H9 (cell line): ENCODE measurements at places on chromosomes 16 and 17. TPM values are rescaled to one million over a fixed set of nuclear protein-coding genes. Genes with fewer than 3 reads are reported as not detected.

Gene SDK2
- total RNA-seq, result 7.9 and 9.1 TPM in 2 replicates

Gene CES5A
- total RNA-seq, result not detected in 2 replicates

GRCh38 chr16:83541231-83541630, 266.5 kb upstream of the HSBP1 start:
- no peak overlapping the region for H3K27ac ChIP-seq
- H3K36me3 ChIP-seq, result no peaks in the 10 kb centered on the region
- no peaks in the 10 kb centered on the region for H3K27me3 ChIP-seq
- no peak overlapping the region for H3K4me3 ChIP-seq
- no peaks in the 10 kb centered on the region for H3K4me1 ChIP-seq

DNA sequence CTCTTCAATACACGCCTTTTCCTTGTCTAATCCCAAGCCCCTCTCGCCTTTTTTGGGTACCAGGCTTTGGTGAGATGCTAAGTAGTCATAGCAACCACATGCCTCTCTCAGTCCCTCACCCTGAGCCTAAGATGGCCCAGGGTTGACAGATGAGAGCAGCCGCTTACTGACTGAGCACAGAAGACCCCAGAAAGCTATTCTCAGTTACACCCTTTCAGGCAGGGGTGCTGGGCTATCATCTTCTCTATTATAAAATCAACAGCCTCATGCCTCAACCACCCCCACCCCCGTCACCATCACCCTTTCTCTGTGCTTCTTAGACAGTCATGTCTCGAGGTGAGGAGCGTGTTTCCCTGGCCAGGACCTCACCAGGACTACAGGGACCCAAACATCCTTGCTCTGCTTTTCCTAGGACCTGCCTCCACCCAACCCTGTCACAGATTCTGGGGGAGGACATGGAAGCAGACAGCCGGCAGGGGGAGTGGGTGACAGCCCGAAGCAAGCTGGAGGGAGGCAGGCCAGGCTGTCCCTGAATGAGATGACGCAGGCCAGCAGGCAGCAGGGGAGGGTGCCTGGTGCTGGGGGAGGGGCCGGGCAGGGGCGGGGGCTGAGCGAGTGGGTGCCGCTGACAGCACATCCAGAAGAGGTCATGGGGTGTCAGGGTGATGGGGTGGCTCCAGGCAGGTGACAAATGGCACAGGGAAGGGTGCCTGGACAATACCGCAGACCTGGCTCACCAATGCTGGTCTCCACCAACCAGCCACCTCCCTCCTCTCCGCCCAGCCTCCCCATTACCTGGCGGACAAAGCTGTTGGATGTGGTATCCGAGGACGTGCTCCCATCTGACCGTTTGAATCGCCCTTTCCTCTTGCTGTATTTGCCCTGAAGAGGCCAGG, 3.1 kb downstream of the CACNB1 start:
- peaks cover 13% of the 10 kb centered on the region; the same call in 2 of the 3 replicates for H3K36me3 ChIP-seq
- H3K27me3 ChIP-seq, result peaks cover 4% of the 10 kb centered on the region; the same call in 1 of the 2 replicates
- peak overlapping the region; percentile 26 for H3K4me3 ChIP-seq
- no peak overlapping the region for H3K27ac ChIP-seq
- DNase-seq, result peak; percentile 93

GRCh38 chr16:1775846-1776671, 3.1 kb upstream of the MRPS34 start:
- H3K36me3 ChIP-seq, result peaks cover 13% of the 10 kb centered on the region
- H3K4me1 ChIP-seq, result no peaks in the 10 kb centered on the region
- no peaks in the 10 kb centered on the region for H3K27me3 ChIP-seq
- DNase-seq, result no peak
- no peak overlapping the region for H3K27ac ChIP-seq
- H3K4me3 ChIP-seq, result no peak overlapping the region
